CD4-positive, alpha-beta T cell treated with Interleukin-4 for 1 hour (primary cell): ENCODE measurements at places on chromosomes 5 and 9.

- no peak for DNase-seq
Measured at GRCh38 chr5:116273448-116274242, 188.8 kb downstream of the COMMD10 start.

DNA sequence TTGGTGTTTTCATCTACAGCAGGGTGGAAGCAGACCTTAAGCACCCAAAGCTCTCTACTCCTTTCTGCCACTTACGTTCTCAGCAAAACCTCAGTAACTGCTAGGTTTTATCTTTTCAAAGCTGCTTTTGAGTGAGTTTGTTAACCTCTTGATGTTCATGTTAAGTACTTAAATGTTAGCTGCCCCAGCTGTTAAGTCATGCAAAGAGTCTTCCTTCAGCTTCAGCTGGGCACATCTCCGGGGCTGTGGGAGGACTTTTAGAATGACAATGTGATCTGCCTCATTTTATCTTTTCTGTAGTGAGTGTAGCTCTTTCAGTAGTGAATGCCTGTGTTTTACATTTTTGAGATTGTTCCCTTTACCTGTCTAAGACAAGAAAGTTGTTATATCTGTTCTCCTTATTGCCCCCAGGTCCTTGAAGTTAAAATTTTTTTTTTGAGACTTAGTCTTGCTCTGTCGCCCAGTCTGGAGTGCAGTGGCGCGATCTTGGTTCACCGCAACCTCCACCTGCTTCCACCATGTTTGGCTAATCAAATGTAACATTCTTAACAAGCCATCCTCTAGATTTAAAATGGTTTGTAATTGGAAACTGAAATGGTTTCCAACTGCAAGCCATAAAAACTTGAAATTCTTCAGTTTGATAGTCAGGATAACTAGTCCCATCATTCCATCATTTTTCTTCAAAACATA lies 19.6 kb downstream of the KDM4C start:
- no peak for DNase-seq

- no peak for DNase-seq
Measured at GRCh38 chr9:113485761-113486115, 22.2 kb downstream of the RGS3 start.

GRCh38 chr9:123712399-123712798 lies 217.5 kb downstream of the DENND1A start:
- no peak for DNase-seq

DNA sequence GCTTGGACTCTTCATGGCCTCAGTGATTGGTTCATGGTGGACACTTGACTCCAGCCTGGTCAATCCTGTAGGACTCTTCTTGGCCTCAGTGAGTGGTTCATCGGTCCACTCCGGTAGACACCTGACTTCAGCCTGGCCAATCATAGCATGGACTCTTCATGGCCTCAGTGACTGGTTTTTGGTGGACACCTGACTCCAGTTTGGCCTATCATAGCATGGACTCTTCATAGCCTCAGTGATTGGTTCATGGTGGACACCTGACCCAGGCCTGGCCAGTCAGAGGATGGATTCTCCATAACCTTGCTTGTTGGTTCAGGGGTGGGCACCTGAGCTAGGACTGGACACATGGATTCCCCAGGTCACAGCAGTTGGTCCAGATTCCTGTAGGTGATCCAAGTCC lies 106.0 kb upstream of the ERCC6L2 start:
- DNase-seq, result no peak

GRCh38 chr5:180624587-180624986 lies 24.8 kb downstream of the FLT4 start:
- DNase-seq, result no peak

GRCh38 chr5:168661593-168662485 lies 82.7 kb upstream of the PANK3 start:
- no peak for DNase-seq

- DNase-seq, result no peak
Measured at GRCh38 chr5:149747141-149747832, 17.2 kb downstream of the PPARGC1B start.

GRCh38 chr9:34440017-34440416 lies 18.4 kb downstream of the FAM219A start:
- no peak for DNase-seq

- DNase-seq, result no peak
Measured at GRCh38 chr9:9521033-9521779, 1091.6 kb downstream of the PTPRD start.
